CD4-positive, alpha-beta T cell treated with Interferon gamma for 1 hour (primary cell): ENCODE measurements at places on chromosomes 1 and 21.

GRCh38 chr1:50109116-50109515 is 396 bp downstream of the ELAVL4 start:
- DNase-seq, result no peak

- no peak for DNase-seq
Measured at GRCh38 chr1:56237491-56238064, 341.8 kb downstream of the PLPP3 start.

DNA sequence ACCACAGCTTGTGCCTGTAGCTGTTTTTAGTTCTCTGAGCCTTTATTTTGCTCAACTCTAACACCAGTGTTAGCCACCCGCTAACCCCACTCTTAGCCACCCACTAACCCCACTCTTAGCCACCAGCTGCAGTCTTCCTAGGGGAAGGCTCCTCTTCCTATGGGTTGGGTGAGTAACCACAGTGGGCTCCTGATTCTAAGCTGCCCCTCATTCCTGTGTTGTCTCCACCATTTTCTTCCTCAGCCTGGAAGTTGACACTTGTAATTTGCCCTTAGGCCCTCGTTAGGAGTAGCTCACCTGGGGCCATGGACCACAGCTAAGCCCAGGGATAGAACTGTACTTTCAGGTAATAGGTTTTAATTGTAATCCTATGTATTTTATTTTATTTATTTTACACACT is 782.9 kb upstream of the TPTE start:
- DNase-seq, result no peak

DNA sequence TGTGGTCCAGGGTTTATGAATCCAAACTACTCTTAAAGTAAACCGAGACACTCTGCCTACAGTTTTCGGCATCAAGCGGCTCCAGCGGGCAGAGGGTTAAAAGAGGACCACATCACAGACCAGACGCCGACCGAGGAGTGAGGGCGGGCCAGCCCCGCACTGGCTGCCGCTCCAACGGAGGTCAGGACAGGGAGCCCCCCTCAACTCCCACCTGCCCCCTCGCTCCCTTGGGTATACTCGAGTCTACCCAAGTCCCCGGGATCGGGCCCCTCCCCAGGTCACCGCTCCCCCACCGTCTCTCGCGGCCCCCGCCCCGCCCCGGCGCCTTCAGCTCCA is 312 bp downstream of the ARNT start:
- DNase-seq, result no peak

- DNase-seq, result no peak
Measured at GRCh38 chr1:14233510-14233909, 365.0 kb upstream of the KAZN start.

GRCh38 chr21:38358666-38359065 is 101.9 kb downstream of the KCNJ15 start:
- no peak for DNase-seq

- no peak for DNase-seq
Measured at GRCh38 chr1:21149855-21150432, 26.8 kb downstream of the EIF4G3 start.

DNA sequence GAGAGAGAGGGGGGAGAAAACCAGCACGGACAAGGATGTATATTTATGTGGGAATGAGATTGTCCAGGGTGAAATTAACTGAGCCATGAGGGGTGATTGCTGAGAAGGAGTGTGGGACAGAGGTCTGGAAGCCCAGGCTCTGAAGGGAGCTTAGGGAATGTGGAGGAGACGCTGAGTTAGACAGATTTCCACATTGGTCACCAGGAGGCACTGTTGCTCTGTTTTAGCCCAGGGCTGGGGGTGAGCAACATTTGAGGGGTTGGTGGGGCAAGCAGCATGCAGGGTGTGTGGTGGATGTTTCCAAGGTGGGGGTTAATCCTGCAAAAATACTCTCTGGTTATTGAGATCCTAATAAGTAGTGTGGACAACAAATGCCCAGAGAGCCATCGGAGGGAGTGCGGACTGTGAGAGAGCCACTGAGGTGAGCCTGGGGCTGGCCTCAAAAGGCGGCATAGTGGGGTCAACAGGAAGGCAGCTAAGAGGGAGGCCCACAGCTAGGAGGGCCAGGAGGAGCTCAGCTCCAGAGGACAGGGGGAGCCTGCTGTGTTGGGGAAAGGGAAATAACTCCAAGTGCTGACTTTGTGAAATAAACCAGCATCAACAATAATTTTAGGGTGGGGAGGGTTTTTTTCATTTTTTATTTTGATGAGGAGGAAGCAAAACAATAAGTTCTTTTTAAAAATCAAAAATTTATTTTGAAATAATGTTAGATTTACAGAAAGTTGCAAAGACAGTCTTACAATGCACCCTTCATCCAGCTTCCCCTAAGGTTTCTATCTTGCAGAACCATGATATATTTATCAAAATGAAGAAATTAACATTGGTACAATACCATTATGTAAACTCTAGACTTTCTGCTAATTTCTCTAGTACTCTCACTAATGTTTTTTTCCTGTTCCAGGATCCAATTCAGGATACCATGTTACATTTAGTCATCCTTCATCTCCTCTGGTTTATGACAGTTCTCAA is 82.8 kb upstream of the CD34 start:
- no peak for DNase-seq

DNA sequence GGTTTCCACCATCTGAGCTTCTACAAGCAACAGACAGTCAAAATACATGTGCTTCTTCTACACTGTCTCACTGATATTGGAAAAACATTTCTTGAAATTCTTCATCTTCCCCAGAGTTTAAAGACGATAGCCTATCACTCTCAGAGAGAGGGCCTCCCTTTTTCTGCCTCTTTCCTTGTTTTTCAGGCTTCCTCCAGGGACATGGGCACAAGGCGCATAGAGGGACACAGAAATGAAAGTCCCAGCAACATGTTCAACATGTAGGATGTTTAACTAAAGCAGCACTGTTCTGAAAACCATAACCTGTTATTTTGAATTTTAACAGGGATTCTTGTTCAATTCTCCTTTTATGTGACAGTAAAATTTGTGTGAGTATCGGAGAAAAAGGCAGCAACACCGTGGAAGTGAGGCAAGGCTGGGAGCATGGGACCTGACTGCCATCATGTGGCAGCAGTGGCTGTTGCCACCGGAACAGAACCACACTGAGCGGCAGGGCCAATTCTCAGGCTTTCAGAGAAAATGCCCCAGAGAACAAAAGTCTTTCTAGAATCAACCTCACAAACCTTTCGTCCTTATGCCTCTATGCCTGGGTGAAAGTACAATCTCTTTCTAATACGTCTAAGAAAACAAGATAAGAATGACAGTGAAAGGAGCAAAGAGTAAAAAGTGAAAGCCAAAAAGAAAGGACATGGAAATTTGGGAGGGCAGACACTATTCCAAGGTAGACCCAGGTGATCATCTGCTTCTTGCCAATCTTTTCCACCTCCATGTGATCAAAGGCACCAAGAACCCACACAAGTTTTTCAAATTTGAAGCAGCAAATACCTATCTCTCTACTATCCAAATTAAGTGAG is 54.5 kb downstream of the PCNX2 start:
- peak; percentile 21 for DNase-seq

DNA sequence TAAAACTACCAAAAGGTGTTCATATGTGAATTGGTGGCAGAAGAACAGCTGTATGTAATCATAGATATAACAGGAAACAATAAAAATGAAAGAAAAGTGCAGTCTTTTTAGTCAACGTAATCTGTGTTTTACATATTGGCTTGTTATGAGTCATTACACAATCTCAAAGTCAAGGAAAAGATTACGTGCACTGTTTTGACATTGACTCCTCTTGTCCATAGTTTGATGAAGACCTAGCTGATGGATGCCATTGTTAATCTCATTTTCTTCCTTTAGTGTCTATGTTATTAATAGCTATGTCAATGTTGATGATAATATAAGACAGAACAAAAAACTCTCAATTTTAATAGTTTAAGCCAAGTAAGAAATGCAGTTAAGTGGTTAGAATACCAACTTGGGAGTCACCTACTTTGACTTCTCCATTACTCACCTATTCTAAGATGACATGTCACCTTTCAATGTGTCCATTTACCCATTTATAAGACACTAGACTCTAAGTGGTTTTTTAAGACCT is 84.5 kb upstream of the SAMSN1 start:
- no peak for DNase-seq

GRCh38 chr1:19472174-19472573 is 13.2 kb downstream of the CAPZB start:
- no peak for DNase-seq

- peak; percentile 7 for DNase-seq
Measured at GRCh38 chr1:197868751-197869489, 33.5 kb upstream of the C1orf53 start.

DNA sequence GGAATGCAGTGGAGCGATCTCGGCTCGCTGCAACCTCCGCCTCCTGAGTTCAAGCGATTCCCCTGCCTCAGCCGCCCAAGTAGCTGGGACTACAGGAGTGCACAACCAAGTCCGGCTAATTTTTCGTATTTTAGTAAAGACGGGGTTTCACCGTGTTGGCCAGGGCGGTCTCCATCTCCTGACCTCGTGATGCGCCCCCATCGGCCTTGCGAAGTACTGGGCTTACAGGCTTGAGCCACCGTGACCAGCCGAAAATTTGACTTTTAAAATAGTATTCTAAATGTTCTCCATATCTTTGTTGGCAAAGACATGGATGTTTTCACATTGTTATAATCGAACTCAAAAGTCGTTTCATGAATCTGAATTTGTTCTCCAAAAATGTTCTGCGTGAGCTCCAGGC is 36.7 kb upstream of the SMYD2 start:
- no peak for DNase-seq

GRCh38 chr1:81702903-81703302 is 97.8 kb upstream of the ADGRL2 start:
- no peak for DNase-seq

- DNase-seq, result peak; percentile 26
Measured at GRCh38 chr1:42937141-42937696, 21.4 kb downstream of the SLC2A1 start.
